Bone marrow (tissue), 2 donors: ENCODE measurements at places on chromosomes 3 and 15.

DNA sequence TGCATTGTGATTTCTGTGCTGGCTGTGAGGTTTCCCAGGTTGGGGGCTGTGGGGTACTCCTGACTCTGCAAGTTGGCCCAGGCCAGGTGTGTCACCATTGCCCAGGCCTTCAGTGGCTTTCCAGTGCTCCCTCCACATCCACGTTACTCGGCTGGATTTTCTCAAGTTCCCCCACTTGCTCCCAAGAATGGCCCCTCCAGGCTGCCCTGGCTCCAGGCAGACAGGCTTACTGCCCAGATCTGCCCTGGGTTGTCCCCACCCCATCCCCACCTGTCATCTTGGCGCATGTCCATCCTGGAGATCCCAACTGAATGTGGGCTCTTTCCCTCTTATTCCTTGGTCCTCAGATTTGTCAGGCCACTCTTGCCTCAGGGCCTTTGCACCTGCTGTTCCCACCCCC is 3.6 kb downstream of the APBA2 start:
- no peak for DNase-seq

GRCh38 chr3:139204728-139205127 is 139.1 kb upstream of the MRPS22 start:
- no peak for DNase-seq

GRCh38 chr3:196991581-196992460 is 23.2 kb upstream of the PIGZ start:
- no peak for DNase-seq

DNA sequence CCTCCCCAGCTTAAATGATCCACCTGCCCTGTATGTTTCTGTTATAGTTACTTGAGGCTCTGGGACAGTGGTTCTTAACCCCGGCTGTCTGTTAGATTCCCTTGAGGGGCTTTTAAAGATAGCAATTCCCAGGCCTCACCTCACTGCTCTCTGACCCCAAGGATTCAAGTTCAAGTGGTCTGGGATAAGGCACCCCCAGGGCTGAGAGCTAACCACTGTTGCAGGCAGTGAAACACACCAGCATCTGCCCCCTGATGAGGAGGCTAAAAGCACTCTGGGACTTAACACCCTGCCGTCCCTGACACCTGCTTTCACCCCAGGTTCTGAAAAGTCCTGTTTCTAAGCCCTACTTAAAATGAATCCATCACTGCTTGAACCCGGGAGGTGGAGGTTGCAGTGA is 103.7 kb downstream of the LRRK1 start:
- no peak for DNase-seq

- DNase-seq = no peak
Observed at GRCh38 chr3:42685363-42685881, at the start of gene KLHL40. Gene KLHL40 (plus strand): TSS chr3:42685537. CDS start chr3:42685619, 82 bp downstream.

GRCh38 chr15:36756707-36757106 is 177.3 kb downstream of the CDIN1 start:
- no peak for DNase-seq
